ENCODE measurements at places on chromosomes 16 and 17. TPM values are rescaled to one million over a fixed set of nuclear protein-coding genes. Genes with fewer than 3 reads are reported as not detected.

ELOB gene
- total RNA-seq: 227 TPM

SPATA32 gene
- not detected for total RNA-seq

GRCh38 chr17:29060475-29060874, 17.5 kb downstream of the PIPOX start:
- no peak for DNase-seq

GRCh38 chr17:30554839-30555751, 77.9 kb downstream of the GOSR1 start:
- peak; percentile 21 for DNase-seq

SYNGR3 gene
- total RNA-seq: 2.6 TPM

RNF227 gene
- total RNA-seq: 4.2 TPM

CPHXL2 gene
- not detected for total RNA-seq

Measured in fibroblast of villous mesenchyme (primary cell).